ENCODE measurements at places on chromosomes 11 and 22.
A peak's percentile ranks its signal among the peaks of the same experiment; 100 is the strongest.

DNA sequence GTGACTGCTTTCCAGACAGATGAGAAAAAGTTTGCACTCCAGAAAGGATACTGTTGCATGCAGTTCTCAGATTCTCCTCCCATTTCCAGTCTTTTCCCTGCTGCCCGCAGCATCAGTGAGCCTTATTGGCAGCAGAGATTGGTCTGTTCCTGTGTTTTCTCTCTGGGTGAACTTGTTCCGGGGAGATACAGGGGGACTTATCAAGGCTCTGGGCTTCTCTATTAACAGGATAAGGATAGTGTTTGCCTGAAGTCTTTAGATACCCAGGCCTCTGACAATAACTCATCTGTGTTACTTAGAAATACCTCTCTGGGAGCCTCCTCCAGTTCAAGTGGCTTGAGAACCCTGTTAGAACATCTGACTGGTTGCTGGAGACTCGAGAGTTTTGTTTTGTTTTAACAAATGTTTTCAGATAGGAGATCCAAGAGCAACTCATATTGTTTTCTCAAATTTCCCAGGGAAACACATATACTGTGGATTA lies 154.7 kb downstream of the BLID start:
- DNase-seq, result no peak

- no peak for DNase-seq
Observed at GRCh38 chr11:107751082-107751481, 39.2 kb upstream of the SLN start.

GRCh38 chr11:111745719-111746504 lies 20.3 kb downstream of the PPP2R1B start:
- no peak for DNase-seq

DNA sequence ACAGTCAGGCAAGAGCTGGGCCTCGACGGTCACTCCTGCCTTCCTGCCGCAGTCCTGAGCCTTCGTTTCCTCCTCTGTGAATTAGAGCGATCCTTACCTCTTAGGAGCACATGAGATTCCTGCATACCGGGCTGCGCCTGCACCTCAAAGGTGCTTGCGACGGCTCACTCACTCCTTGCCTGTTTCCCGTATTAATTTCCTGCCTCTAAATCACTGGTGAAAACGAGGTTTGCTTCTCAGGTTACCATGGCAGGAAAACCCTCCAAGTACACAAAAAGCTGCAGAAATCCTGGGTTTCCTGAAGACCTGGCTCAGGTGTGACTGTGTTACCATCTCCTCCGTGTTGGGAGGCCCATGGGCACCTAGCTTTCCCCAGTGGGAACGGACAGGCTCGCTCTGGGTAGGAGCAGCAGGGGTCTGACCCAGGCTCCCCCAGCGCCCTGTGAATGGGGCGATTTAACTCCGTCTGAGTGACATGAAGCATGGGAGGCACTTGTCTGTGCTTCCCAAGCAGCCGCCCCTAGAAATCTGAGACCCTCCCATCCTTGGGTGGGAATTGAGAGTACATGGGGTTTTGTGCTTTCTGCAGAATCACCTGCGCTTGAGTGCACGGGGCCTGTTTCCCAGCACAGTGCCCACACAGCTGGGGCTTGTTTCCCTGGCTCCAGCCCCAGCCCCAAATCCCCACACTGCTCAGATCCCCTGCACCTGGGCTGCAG lies 64.8 kb downstream of the PHF21B start:
- DNase-seq, result no peak

- no peak for DNase-seq
Observed at GRCh38 chr11:95499516-95500135, 268.6 kb upstream of the SESN3 start.

DNA sequence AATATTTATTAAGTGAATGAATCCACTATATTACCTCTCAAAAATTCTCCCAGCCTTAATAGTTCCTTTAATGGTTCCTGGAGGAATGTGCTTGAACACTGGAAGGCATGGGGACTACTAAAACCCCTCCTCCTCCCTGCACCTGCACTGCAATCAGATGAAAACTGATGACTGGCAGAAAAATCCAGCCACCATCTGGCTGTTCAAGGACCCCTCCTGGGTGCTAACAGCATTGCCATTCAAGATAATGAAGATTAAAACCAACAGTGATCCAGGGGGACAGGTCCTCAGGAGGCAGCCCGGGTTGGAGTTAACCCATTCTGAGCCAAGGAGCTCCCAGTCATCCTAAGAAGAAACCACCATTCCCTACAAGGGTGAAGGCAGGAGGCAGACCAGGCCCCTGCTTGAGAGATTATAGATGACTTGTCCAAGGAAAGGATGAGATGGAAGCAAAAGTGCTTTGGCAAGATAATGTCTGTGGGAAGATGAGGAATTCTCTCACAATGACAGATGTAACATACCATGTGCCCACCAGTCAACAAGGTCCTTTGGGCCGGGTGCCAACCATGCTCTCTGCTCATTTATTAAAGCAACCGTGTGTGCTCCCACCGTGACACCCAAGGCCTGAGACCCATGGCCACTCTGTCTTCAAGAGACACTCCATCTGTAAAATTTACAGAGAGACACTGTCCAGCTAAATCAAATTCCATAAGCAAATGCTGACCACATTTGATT lies 90.6 kb downstream of the LARGE1 start:
- DNase-seq, result peak; percentile 13

DNA sequence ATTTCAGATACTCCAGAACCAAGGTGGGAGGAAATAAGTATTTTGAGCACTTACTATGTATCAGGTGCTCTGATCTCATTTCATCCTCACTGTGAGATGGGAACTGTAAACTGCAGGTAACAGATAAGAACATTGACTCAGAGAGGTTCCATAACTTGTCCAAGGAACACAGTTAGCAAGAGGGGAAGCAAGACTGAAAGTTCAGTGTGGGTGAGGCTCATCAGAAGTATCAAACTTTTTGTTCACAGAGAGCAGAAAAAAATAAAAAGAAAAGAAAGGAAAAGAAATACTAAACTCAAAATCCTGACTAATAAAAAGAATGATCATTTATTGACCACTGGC lies 37.1 kb downstream of the RAB30 start:
- no peak for DNase-seq

GRCh38 chr11:3132831-3133260 lies 32.3 kb downstream of the OSBPL5 start:
- DNase-seq, result no peak

GRCh38 chr11:31910950-31911576 lies 99.9 kb upstream of the PAX6 start:
- no peak for DNase-seq

DNA sequence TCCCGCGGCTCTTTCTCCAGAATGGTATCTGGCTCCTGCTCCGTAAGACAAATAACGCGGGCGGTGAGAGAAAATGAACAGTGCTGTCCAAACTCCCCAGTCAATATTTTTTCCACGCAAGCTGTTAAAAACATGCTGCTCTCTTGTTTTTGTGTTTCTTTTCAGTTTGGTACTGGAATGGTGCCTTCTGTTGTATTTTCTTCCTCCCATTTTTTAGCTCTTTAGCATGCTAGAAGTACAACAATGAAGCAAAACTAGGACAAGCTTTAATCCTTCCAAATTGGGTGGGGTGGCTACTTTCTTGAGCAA lies 599 bp upstream of the PPP2R1B start:
- no peak for DNase-seq

- DNase-seq, result no peak
Observed at GRCh38 chr11:110793556-110793955, 81.3 kb upstream of the ARHGAP20 start.

DNA sequence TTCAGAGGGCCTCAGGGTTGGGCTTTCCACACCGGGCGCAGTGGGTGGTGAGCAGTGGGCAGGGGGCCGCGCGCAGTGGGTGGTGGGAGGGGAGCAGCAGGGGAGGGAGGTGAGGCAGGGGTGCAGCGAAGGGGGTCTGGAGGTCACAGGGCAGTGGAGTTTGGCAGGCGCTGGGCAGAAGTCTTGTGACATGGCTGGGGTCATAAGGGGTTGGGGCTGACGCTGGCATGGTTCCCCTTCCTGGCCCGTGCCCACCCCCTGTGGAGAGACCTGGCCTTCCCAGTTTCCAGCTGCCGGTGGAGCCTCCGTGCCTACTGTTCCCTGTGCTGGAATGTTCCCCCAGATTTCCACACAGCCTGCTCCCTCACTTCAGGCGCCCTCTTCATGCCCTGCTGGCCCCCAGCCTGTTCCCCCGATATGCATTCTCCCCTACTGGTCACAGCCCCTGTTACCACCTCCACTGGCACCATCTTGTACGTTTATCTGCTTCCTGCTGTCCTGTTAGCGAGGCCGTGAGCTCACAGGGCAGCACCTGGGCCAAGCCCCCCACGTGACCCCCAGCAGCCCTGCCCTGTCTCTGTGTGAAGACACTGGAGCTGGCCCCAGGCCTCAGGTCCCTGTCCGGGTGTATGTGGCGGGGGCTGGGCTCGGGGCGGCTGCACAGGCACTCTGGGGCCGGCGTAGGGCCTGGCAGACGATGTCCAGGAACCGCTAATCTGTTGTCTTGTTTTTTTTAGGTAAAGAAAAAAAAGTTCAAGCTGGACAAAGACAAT lies 111.6 kb downstream of the KCNQ1OT1 start:
- no peak for DNase-seq

DNA sequence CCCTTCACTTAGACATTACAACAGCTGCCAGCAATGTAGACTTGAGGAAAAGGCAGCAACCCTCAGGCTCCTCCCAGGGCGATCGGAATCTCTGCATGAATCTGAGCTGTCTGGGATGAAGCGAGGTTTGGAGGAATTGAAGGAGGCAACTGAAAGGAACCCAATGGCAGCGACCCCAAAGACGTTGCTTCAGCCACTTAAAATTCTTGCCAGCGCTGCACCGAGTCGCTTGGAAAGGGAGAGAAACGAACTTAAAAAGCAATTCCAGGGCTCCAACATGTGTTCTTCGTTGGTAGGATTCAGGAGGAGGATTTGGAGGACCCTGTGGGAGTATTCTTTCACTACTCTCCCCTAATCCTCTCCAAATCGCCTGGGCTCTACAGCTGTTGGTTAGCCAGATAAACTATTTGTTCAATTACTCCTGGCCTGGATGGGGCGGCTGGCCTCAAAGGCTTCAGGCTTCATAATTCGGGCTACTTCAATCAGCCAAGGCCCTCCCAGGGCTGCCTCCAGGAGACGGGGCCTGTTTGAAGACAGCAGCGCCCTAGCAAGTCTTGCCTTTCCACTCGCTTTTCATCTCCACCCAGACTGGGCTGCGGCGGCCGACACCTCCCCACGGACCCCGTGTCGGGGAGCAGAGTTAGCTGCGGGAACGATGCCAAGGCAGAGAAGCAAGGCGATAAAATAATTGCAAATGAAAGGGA lies 72.4 kb upstream of the TMEM45B start:
- no peak for DNase-seq

- DNase-seq, result no peak
Observed at GRCh38 chr22:44332946-44333345, 20.2 kb upstream of the SHISAL1 start.

GRCh38 chr11:100863080-100863581 lies 176.0 kb downstream of the ARHGAP42 start:
- no peak for DNase-seq

GRCh38 chr11:47946682-47947559 lies 33.4 kb upstream of the PTPRJ start:
- no peak for DNase-seq

DNA sequence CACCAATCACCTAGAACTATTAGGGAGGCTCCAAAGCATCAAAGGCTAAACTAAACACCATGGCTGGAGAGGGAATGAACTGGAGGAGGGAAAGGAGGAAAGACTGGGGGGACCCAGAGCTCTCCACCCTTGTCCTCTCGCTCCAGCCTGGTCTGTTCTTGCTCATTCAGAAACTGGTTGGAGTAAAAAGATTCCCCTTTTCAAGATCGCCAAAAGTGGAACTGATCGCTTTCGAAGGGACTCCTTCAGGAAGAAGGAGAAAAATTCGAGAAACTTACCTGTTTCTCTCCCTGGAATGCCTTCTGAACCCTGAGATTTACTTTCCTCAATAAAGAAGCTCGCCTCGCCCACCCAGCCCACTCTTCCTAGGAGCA lies 46.9 kb downstream of the OR4D9 start:
- DNase-seq, result no peak

GRCh38 chr11:46200537-46201281 lies 76.8 kb upstream of the CREB3L1 start:
- no peak for DNase-seq

DNA sequence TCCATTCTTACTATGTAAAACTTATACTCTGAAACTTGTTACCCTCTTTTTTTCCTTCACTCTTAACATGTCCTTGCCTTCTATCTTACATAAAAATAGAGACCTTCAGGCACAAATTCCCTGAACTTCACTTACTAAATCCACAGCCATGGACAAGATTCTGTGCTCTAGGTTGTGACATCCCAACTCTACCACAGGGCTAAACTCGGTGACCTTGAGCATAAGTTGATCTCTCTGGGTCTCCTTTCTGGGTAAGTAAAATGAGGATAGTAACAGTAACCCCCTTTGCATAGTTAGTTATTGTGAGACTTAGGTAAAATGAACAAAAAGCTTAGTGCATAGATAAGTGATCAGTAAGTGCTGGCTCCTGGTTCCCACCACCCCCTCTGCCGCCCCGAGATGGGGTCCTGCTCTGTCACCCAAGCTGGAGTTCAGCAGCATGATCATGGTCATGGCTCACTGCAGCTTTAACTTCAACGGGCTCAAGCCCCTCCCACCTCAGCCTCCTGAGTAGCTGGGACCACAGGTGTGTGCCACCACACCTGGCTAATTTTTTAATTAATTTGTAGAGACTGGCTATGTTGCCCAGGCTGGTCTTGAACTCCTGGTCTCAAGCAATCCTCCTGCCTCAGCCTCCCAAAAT lies 20.1 kb downstream of the C11orf58 start:
- no peak for DNase-seq

- DNase-seq, result no peak
Observed at GRCh38 chr11:41579546-41579945, 120.1 kb upstream of the LRRC4C start.

DNA sequence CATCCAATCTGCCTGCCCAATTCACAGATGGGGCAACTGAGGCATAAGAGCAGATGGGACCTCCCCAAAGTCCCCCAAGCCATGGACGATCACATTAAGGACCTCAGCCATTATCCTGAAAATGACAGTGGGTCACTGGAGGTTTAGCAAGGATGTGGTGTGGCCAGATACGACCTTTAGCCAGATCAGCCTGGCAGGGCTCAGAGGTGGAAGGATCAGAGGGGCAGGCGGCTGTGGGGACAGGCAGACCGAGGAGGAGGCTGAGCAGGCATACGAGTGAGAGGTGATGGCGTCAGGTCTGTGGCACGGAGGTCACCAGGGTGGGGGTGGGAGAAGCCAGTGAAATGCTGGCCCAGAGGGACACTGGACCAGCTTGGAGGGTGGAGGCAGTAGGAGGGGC lies 14.1 kb upstream of the TMPRSS6 start:
- no peak for DNase-seq

DNA sequence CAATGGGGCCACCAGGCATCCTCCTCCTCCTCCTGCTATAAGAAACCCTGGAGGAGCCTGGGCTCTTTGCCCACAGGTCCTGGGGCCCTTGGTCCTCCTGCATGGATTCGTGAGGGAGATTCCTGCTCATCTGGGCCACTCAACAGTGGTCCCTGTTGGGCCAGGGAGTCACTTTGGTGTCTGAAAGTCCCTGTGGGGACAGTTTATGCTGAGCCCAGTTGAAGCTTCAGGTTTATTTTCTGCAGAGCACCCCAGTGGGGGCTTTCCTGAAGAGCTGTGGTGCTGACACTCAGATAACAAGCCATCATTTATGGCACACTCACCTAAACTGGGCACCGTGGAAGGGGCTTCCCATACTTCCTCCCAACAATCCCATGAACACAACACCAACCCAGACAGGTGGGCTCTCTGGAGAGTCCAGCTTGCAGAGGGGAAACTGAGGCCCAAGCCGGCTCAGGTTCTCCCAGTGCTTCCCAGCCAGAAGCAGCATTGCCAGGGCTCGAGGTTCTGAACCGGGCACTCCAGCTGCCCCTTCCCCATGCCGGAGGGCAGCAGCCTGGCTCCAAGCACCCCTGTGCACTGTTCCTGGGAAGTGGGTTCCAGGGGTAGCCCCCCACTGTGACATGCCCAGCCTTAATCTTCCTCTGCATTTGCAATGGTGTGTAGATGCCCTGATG lies 91.3 kb downstream of the MYEOV start:
- no peak for DNase-seq
